Glutamatergic neuron (in vitro differentiated cells): ENCODE measurements at places on chromosomes 13 and 19. TPM values are rescaled to one million over a fixed set of nuclear protein-coding genes. Genes with fewer than 3 reads are reported as not detected.

NLRP7 gene
- total RNA-seq = not detected

GPR12 gene
- total RNA-seq = 2.5 TPM

CYP4F8 gene
- total RNA-seq = not detected

ZNF844 gene
- total RNA-seq = 22.2 TPM

ALKBH7 gene
- 66.8 TPM for total RNA-seq

SUPT20H gene
- 115 TPM for total RNA-seq

THSD1 gene
- 0.27 TPM for total RNA-seq

SIGLEC8 gene
- total RNA-seq = not detected

HSD11B1L gene
- 64.4 TPM for total RNA-seq

SH2D3A gene
- 0.32 TPM for total RNA-seq

KIR2DL1 gene
- total RNA-seq = not detected

SIAH3 gene
- 1.2 TPM for total RNA-seq

FOXA3 gene
- 1.0 TPM for total RNA-seq

C1QTNF9 gene
- total RNA-seq = not detected

RXFP2 gene
- not detected for total RNA-seq

KMT2B gene
- 60.8 TPM for total RNA-seq

ATP1A3 gene
- 650 TPM for total RNA-seq

FUT3 gene
- total RNA-seq = not detected

STXBP2 gene
- 32.8 TPM for total RNA-seq

FARP1 gene
- total RNA-seq = 233 TPM

APLP1 gene
- 618 TPM for total RNA-seq

HIF3A gene
- total RNA-seq = 4.4 TPM

OPA3 gene
- total RNA-seq = 10.5 TPM

NKG7 gene
- total RNA-seq = not detected

CARD8 gene
- 41.9 TPM for total RNA-seq

KLF1 gene
- not detected for total RNA-seq

SPACA4 gene
- not detected for total RNA-seq

LENG9 gene
- total RNA-seq = 4.7 TPM

C1QTNF9B gene
- total RNA-seq = not detected

DACH1 gene
- total RNA-seq = 110 TPM

PCDH20 gene
- 0.64 TPM for total RNA-seq

OR10H1 gene
- not detected for total RNA-seq

CCDC8 gene
- 6.3 TPM for total RNA-seq

FAM216B gene
- not detected for total RNA-seq
